GM23338 (cell line): ENCODE measurements at places on chromosomes 1 and 21.

DNA sequence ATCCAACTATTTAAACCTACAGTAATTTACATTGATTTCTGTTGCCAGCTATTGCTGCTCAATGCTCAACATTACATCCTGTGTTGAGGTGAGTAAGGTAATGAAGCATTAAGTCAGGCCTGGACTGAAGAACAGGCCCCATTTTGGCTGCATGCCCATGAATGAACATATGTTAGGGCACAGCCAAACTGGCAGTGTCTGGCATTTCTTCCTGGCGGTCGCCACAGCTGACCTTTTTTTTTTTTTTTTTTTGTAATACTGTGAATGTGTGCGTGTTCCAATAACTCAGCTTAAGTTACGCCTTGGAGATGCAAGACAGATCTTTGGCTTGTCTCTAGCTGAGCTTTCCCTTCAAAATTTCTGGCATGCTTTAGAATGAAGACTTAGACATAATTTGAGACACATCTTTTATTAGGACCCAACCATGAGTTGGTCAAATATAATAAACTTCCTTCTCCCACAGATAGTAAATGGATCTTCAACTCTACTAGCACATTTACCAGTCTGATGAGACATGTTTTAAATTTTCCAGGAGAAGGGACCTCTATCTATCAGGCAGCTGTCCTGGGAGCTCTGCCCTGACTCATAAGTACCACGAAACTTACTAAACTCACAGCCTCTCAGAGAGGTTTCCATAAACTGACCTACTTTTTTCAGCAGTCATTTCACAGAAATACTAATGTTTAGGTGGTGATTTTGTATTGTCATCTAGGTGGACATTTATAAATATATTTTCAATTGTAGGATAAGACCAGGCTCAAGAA is 341.1 kb upstream of the RUNX1 start:
- DNase-seq = no peak

- no peak for DNase-seq
Observed at GRCh38 chr1:99655376-99655775, 9.5 kb downstream of the PALMD start.

- DNase-seq = no peak
Observed at GRCh38 chr1:177311586-177311985, 140.8 kb downstream of the BRINP2 start.

DNA sequence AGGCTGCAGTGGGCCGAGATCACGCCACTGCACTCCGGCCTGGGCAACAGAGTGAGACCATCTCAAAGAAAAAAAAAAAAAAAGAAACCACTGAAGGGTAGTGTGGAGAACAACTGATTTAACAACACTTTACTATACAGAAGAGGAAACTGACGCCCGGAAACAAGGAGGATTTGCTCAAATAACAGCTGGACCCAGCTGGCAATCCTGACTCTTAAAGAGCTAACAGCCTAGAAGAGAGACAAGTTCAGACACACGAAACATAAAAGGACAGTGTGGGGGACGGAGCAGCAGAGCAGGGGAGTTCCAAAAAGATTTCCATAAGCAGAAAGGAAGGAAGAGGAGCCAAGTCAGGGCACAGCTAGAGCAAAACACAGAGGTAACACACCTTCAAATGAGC is 4.4 kb downstream of the ECHDC2 start:
- no peak for DNase-seq

- DNase-seq = no peak
Observed at GRCh38 chr1:222421380-222421779, 126.5 kb downstream of the HHIPL2 start.

- DNase-seq = no peak
Observed at GRCh38 chr1:233278631-233279030, 16.9 kb downstream of the PCNX2 start.

GRCh38 chr1:84598846-84599741 is 24.9 kb upstream of the CTBS start:
- DNase-seq = no peak
